Ovary (tissue), 10 donors: ENCODE measurements at places on chromosomes 6 and 20. TPM values are rescaled to one million over a fixed set of nuclear protein-coding genes. Genes with fewer than 3 reads are reported as not detected.

- no peak for DNase-seq
These were observed 155.9 kb downstream of the JARID2 start for GRCh38 chr6:15401769-15402250.

DNA sequence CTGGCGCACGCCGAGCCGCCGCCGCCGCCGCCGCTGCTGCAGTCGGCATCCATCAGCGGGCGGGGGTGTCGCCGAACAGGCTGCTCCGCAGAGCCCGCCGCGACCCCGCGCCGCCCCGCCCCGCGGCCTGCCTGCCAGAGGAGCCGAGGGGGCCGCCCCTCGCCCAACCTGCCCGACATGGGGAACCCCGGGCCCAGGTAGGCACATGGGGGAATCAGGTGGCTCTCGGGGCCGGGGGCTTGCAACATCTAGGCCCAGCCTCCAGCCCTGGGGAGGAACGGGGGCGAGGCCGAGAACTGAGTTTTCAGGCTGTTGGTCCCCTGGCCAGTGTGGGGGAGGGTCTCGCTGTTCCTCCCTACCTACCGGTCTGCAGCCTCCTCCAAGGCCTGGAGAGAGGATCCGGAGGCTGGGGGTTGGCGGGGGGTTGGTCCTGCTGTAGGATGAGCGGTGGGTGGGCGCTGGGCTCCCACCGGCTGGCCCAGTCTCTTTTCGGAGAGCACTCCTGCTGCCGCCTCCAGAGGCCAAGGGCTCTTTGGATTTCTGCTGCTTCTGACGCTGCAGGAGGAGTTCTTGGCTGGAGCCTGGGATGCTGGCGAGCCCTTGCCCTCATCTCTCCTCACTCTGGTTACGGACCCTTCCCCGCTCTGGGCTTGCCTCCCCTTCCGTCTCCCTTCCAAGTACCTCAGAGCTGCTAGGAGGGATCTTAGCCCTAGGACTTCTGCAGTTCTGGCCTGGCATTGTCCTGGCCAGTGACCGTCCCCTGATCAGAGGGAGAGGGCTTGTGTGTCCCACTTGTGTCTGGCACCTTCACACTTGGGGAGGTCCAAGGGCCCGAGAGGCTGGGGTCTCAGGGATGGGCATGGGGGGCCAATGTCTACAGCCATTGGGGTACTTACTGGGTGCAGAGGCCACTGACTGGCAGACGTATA, at the start of gene EPB41L1:
EPB41L1 (plus strand) TSS at position 41 of the 929 bp plus-strand sequence. CDS start 19,038 bp downstream, outside the sequence.
- DNase-seq: peak; percentile 48

- no peak for DNase-seq
These were observed 438.4 kb upstream of the ADGRB3 start for GRCh38 chr6:68196645-68197044.

DNA sequence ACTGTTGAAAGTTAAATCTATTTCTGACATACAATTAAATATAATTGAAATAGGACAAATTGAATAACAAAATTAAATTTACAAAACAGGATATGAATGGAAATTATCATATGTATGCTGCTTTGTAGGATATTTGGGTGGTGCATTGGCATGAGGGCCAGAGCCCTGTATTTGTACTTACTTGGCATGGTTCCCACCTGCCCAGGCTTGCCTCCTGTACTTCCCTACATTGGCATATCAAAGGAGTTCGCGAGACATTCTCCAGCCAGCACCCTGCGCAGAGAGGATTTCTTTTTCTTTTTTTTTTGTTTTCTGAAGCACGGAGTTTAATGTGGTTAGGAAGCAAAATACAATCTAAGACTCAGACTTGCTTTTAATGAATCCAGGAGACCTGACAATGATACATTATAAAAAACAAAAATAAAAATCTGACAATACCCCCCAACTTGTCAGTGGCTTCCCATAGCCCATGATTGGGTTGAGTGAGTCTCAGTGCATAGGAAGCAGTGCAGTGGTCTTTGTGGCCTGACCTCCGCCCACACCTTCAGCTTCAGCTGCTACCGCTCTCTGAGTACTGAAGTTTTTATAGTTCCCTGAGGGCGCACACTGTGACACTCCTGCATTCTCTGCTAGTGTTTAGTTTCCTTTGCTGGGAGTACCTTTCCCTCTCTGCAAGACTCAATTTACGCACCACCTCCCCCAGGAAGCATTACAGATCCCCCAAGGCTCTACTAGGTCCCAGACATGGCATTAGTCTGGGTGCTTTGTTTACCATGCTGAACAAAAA, 440.8 kb downstream of the UTRN start:
- DNase-seq: no peak

- no peak for DNase-seq
These were observed 159.9 kb downstream of the TFAP2B start for GRCh38 chr6:50978380-50979170.

The SRMS gene
- total RNA-seq: not detected

The TBXT gene
- not detected for total RNA-seq

GRCh38 chr6:158418501-158418900, 106.2 kb downstream of the TULP4 start:
- DNase-seq: no peak

The SLPI gene
- 24.7 TPM for total RNA-seq

The NDRG3 gene
- total RNA-seq: 30.0 TPM

The PHACTR2 gene
- 54.6 TPM for total RNA-seq

DNA sequence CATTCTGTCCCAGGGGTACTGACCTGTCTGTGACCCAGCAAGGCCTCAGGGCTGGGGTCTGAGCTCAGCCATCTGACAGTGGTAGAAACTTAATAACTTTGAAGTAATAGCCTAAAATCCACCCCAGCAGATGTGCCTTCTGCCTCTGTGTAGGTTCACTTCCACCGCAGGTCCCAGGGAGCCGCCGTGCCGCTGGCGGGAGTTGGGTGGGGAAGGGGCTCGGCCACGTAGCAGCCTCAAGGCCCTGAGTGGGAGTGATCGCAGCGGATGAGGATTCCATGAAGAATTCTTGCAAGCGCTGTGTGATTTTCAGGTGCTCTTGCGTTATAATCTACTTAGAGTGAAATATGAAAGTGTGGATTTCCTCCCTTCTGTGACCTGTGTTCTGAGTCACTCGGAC, 163.7 kb downstream of the DTNBP1 start:
- DNase-seq: no peak

DNA sequence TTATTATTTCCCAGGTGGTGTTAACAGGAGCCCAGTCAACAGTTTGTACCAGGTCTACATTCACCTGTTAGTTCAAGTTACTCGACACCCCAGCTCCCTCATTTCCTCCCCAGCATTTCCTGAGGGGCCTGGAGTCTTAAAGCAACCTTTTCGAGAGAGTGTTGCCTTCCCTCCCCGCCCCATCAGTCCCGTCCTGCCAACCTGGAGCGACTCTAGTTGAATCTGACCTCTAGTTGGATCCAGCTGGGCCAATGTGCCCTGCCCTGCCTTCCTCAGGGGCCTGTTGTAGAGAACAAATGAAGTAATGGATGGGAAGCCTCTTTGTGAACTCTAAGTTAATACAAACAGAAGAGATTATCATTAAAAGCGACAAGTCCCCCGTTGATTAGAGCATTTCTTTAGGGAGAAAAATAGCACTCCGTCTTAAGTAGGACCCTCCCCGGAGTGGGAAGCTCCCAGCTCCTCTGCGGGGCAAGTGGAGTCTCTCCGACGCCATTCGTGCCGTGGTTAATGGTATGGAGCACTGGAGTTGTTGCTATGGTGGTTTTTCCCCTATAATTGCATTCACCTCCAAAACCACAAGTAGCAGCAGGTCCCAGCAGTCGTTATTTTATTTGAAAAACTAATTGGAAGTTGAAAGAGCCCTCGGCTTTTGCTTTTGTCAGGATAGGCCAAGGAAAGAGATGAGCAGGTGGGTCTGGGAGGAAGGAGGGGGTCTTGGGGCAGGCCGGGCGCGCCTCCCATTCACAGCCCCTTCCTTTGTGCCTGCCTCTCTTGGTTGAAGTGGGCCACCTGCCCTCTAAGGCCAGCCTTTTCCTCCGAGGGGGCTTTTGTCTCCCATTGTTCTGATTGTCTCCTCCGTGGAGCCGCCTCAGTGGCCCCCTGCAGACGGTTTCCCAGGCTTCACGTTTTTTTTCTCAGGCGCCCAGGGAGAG, 16.1 kb downstream of the GHRH start:
- DNase-seq: no peak

The CAGE1 gene
- total RNA-seq: not detected

The CDH22 gene
- total RNA-seq: 1.5 TPM

DNA sequence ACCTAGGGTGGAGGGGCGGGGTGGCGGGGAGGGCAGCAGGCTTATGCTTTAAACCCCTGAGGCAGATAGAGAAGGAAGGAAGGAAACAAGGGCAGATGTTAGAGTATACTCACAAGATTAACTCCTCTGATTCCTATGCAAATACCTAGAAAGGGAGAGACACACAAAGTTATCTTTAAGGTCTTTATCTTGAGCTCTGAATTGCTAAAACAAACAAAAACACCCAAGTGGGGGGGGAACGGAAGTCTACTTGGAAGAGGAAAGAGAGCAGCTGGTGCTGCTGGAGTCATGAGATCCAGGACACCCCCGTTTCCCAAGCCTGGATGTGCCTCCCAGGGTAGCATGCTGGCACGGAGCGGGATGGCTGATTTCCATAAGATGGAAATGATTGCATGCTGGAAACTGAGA, 43.4 kb downstream of the PLAGL1 start:
- DNase-seq: no peak

- no peak for DNase-seq
These were observed 29.9 kb downstream of the EZR start for GRCh38 chr6:158789115-158789917.

- DNase-seq: peak; percentile 75
These were observed 1.1 kb upstream of the PHF10 start for GRCh38 chr6:169725125-169726048.

The RGS17 gene
- total RNA-seq: 0.95 TPM

The TMEM14C gene
- total RNA-seq: 92.8 TPM

The AVP gene
- total RNA-seq: not detected

DNA sequence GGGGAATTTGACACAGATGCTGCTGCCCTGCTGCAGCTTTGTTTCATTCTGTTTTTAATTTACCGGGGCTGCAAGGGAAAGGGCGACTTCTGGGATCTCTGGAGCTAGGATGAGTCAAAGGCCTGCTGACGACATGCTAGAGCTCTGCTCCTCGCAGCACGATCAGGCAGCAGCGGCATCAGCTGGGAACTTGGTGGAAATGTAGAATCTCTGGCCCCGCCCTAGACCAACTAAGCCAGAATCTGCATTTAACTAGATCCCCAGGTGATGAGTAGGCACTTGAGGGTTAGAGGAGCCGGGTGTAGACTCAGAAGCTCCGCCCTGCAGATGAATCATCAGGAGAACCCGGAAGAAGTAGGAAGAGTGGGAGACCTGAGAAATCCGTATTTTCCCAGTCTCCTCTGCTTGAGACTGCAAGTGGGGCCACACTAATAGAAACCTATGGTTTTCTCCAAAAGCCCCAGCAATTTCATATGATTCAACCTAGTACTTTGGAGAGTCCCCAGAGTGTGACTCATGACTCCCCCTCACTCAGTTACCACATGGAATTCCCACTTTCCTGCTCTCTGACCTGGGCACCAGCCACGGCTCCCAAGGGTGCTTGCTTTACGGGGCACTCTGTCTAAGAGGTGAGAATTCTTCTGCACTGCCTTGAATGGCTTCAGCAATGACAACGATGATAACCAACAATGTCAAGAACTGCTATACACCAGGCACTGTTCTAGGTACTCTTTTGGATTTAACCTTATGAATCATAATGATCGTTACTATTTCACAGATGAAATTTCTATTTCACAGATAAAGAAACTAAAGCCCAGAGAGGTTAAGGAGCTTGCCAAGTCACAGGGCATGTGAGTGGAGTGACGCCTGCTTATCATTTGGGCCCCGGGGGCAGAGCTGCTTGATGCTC, 18.1 kb downstream of the TUBB2B start:
- no peak for DNase-seq

DNA sequence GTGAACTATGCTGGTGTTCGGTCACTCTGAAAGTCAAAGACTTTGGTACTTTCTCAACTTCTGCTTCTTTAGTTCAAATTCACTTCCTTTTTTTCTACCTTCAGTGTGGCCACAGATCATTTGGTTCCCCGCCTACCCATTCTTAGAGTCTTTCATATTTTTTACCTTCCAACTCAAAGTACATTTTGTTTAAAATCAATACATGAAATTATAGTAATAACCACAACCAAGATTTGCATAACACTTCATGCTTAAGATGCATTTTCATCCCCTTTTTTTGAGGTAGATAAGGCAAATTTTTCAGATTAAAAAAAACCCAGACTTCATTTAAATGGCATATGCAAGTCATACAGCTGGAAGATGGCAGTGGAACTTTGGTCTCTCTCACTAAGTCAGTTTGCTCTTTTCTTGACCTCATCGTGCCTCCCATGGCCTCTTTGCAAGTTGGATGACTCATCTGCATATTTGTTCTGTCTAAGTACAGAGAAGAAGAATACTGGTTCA, 11.9 kb upstream of the CNR1 start:
- DNase-seq: no peak

The E2F1 gene
- total RNA-seq: 4.0 TPM

The KCNK15 gene
- total RNA-seq: 7.4 TPM

- no peak for DNase-seq
These were observed 42.2 kb downstream of the DTNBP1 start for GRCh38 chr6:15620611-15621010.

GRCh38 chr20:2086177-2086979, 15.2 kb upstream of the STK35 start:
- DNase-seq: no peak

The DACT2 gene
- 0.71 TPM for total RNA-seq

The TCF21 gene
- total RNA-seq: 34.1 TPM

DNA sequence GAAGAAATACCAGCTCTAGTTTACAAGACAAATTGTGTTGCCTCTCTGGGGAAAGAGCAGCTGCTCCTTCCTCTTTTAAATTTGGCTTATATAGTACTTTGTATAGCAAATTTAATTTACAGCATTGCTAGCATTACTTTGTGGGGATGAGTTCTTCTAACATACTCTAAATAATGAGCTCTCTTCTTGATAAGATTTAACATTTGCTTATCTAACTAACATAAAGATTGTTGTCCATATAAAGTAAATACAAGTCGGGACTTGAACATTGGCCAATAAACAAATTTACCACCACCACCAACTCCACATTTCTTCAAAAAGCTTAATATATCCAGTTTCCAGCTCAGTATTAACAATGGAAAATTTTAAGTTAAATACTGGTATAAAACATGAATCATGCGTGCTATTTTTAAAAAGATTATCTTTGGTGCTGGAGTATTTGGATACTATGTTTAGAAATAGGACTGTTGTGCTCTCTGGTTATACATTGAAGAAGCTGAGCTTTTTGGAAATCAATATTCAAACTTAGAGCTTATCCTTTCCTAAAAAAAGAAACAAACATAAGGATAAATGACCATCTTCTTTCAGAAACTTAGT, 1146.9 kb upstream of the GJE1 start:
- DNase-seq: no peak

The CNBD2 gene
- total RNA-seq: 8.7 TPM

GRCh38 chr6:82980086-82980485, 85.6 kb downstream of the UBE3D start:
- DNase-seq: no peak

GRCh38 chr20:11059659-11060058, 385.9 kb upstream of the JAG1 start:
- DNase-seq: no peak

The CTAGE9 gene
- not detected for total RNA-seq

The MYH7B gene
- total RNA-seq: 0.92 TPM

The EYS gene
- not detected for total RNA-seq
